ENCODE measurements at places on chromosomes 3 and 15.

GRCh38 chr15:92951800-92952457 lies 51.8 kb downstream of the CHD2 start:
- DNase-seq: no peak

DNA sequence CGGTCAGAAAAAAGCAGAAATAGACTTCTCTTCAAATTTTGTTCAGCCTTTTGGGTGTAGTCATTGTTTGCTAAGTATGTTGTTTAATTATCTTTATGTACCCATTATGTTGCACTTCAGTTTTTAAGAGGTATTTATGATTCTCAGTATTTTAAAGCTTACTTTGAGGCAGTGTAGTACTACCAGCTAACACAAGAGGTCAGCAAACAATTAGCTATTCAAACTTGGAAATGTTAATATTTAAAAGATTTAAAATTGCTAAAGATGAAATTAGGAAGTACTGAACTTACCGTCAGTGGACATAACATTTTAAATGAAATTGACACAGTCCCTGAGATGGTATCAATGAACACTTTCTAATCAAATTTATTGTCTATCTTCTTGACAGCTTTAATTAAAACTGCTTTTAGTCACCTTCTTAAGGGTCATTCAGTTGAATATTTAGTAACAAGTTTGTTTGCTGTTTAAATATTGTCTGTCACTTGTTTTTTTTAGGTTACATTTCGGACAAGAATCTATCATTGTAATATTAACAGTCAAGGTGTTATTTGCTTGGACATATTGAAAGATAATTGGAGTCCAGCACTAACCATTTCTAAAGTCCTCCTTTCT lies 28.1 kb downstream of the NKIRAS1 start:
- DNase-seq: peak; percentile 32

DNA sequence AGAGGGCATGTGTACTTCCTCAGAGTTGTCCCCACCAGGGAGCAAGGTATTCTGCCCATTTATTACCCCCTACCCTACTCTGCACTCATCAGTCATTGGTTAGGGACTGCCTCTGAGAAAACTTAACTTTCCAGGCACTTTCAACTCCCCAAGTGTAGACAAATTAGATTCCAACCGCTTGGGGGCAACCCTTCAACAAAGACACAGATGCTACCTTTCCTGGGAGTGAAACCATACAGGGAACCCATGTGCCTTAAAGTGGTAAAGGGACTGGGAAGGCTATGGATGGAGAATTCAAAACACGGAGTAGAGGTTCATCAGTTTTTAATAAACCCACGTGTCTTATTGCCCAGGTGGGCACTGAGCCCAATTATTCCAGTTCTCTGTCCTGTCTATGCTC lies 19.4 kb upstream of the UBE2E2 start:
- no peak for DNase-seq

DNA sequence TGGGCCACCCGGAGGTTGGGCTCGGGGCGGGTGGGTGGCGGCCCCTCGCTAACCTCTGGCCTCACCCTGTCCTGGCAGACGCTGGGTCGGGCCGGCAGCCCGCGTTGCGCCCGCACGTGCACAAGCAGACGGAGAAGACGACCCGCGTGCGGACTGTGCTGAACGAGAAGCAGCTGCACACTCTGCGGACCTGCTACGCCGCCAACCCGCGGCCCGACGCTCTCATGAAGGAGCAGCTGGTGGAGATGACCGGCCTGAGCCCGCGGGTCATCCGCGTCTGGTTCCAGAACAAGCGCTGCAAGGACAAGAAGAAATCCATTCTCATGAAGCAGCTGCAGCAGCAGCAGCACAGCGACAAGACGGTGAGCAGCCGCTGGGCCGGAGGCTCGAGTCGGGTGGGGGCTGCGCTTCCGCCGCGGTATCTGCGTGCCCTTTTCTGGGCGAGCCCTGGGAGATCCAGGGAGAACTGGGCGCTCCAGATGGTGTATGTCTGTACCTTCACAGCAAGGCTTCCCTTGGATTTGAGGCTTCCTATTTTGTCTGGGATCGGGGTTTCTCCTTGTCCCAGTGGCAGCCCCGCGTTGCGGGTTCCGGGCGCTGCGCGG lies 3.7 kb downstream of the ISL2 start:
- peak; percentile 81 for DNase-seq

GRCh38 chr15:84863565-84864443 lies 20.7 kb upstream of the SLC28A1 start:
- DNase-seq: no peak

GRCh38 chr3:87247430-87247773 lies 20.3 kb downstream of the CHMP2B start:
- no peak for DNase-seq

- DNase-seq: no peak
Observed at GRCh38 chr3:160450846-160451245, 1.3 kb upstream of the TRIM59 start.

DNA sequence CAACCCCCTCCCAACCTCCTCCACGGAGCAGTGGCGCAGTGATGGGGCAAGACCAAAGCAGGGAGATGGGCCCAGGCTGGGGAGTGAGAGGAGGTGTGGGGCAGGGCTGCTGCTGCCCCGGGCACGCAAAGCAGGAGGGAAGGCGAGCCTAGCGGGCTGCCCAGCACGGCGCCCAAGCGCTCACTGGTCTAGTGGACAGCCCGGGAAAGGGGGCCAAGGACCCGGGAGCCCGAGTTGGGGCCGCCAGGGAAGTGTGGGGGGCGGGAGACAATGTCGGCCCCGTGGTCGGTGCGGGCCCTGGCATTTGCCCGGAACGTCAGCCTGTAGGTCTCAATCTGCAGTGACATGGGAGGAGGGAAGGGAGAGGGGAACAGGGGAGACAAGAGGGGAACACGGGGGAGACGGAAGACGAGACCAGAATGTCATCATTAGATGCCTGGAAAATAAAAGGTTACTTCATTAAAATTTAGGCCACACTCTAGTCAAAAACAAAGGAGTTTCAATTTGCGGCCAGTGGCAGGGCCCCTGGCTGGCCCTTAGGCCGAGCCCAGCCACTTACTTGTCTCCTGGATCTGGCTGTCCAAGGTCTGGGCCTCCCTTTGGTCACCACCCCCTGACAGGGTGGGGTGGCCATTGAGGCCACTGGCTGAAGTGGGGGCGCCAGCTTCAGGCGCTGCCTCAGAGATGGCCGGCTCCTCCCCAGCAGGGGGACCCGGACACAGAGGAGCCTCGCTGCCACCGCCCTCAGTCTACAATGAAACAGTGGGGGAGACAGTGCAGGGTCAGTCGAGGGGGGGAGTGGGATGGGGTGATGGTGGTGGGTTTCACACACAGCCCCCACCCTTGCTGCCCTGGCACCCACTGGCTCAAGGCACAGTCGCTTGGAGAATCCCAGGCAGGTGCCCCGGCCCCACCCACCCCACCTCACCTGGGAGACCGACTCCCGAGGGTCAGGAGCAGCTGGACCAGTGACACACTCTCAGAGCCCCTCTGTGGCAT lies 50.0 kb downstream of the DHX30 start:
- no peak for DNase-seq

DNA sequence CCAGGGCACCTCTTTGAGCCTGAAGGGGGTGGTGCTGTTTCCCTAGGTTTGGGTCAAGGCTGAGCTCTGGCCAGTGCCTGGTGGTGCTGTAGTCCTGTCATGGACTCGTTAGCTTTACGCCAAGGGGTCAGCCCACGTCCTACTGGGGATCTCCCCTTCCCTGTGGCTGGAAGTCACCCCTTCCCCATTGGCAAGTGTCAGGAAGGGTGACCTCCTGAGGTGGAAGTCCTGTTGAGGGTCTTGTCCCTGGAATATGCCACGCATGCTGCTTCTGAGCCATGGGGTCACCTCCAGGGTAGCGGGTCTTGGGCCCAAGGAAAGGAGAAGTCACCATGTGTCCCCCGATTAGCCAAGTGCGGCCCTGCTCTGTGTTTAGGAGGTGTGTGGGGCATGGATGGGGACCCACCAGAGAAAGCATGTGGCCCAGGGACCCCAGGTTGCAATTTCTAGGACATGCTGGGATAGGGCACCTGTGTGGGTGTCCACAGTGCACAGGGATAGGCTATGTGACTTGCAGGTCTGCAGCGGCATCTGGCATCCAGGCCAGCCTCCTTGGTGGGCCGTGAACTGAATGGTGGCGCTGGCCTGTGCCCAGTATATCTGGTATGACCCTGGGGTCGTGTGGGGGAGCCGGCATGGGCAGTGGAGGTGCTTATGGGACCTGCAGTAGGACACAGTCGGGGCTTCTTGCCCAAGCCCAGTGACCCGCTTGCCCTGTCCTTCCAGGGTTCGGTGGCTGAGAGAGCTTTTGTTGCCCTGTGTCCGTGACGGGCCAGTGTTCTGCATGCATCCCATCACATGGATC lies 226.7 kb downstream of the SNRPN start:
- DNase-seq: no peak

DNA sequence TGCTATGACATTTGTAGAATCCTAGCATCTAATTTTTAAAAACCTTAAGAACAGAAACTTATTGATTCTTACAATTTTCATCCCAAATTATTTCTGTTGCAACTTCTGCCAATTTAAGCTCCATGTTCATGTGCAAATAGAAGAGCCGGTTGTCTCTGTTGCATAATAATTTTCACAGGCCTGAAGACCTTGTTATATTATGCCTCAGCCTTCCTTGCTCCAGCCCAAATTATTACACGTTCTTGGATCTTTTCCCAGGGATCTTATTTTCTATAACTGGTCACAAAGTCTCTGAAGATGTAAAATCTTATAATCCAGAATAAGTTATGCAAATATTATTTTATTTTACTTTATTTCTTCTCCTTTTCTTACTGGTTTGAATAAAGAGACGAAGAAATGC lies 210.7 kb upstream of the DPH6 start:
- DNase-seq: no peak

GRCh38 chr3:36677331-36678007 lies 86.9 kb downstream of the DCLK3 start:
- DNase-seq: no peak

DNA sequence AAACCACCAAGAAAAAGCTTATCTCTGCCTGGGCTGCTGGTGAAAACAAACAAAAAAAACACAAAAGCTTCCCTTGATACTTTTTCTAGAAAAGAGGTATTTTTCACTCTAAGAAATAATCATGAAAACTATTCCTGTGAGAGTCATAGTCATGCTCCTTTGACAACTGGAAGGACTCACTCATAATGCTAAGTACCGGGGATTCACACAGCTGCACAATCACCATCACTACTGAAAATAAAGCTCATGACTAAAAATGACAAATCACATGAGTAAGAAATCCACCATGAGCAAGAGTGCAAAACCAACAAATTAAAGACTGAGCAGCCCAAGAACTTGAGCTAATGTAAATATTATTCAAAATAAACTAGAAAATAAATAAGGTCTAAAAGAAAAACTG lies 10.6 kb upstream of the POU1F1 start:
- no peak for DNase-seq

- DNase-seq: no peak
Observed at GRCh38 chr3:196273655-196274054, 13.9 kb downstream of the PCYT1A start.

DNA sequence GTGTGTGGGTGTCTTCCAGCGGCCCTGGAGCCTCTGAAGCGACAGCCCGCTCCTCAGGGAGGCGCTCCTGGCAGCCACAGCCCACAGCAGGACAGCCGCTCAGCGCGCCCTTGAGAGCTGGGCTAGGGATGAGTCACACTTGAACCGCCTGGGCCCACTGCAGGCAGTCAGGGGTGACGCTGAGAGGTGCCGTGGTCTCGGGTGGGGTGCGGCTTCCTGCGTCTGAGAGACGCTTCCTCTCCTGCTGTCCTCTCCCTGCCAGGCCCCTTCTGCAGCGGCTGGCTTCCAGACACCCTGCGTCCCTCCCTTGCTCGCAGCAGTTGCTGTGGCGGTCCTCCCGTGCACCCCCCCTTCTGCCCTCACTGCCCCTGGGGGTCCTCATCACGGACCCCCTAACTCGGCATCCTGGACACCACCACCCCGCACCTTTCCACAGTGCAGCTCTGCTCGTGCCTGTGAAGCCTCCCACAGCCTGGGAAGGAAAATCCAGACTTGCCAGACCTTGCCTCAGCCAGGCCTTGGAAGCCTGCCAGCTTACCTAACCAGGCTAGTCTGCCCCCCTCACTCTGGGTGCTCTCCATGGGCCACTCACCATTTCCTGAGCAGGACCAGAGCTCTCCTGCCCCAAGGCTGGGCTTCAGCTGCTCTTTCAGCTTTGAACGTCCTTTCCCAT lies 1.1 kb upstream of the SPTBN5 start:
- DNase-seq: peak; percentile 51

DNA sequence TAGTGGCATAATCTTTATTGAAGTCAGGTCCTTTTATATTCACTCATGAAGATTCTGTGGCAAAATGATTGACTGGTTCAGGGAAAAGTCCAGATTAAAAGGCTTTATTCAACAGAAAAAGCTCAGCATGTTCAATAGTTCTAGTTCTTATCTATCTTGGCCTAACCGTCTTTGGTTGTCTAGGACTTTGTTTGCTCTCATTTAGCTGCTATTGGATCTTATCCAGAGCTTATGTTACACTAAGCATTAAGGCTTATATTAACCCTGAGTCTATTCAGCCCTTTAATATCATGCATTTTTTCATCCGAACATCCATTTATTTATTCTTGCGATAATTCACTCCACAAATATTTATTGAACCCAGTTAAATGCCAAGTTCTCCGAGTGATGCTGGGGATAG lies 601.0 kb upstream of the SGO1 start:
- DNase-seq: no peak

GRCh38 chr3:126314305-126314789 lies 42.9 kb downstream of the KLF15 start:
- DNase-seq: no peak

- peak; percentile 94 for DNase-seq
Observed at GRCh38 chr3:172224560-172225214, 185.3 kb downstream of the FNDC3B start.

DNA sequence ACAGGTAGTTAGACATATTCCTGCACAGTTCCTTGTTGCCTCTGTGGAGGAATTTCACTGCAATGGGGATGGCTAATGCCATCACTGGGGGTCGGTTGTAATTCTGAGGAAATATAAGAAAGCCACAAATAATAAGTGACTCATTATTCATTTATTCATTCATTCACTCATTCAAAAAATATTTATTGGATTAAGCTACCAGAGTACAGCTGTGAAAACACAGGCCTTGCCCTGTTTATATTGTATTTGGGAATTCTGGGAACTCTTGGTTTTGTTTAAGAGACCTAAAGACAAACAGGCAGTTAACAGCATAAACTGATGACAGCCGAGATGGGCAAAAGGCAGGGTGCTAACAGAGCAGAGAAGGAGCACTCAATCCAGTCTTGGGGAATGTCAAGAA lies 23.6 kb downstream of the PTX3 start:
- DNase-seq: no peak
